ENCODE measurements at places on chromosomes 5 and 9.
A peak's percentile ranks its signal among the peaks of the same experiment; 100 is the strongest.

GRCh38 chr5:138408023-138408422 is 30.8 kb upstream of the REEP2 start:
- peak; percentile 38 for ATAC-seq

DNA sequence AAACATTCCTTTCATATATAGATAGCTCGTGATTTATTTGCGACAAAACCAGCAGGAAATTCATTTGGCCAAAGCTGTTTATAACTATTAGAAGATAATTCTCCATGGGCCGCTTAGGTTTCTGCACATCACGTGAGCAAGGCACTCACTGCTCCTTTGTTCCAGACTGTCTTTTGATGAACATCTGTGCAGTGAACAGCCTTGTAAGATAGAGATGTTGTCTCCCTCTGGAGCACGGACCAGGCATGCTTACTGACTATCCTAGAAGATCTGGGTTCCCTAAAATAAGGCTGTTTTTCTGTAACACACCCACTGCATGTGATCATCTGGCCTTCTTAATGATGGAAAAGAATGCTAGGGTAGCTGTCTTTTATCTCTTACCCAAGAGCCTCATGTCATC is 30.9 kb downstream of the YIPF5 start:
- ATAC-seq, result no peak

GRCh38 chr5:126918615-126918957 is 111.8 kb downstream of the MARCHF3 start:
- ATAC-seq, result no peak

DNA sequence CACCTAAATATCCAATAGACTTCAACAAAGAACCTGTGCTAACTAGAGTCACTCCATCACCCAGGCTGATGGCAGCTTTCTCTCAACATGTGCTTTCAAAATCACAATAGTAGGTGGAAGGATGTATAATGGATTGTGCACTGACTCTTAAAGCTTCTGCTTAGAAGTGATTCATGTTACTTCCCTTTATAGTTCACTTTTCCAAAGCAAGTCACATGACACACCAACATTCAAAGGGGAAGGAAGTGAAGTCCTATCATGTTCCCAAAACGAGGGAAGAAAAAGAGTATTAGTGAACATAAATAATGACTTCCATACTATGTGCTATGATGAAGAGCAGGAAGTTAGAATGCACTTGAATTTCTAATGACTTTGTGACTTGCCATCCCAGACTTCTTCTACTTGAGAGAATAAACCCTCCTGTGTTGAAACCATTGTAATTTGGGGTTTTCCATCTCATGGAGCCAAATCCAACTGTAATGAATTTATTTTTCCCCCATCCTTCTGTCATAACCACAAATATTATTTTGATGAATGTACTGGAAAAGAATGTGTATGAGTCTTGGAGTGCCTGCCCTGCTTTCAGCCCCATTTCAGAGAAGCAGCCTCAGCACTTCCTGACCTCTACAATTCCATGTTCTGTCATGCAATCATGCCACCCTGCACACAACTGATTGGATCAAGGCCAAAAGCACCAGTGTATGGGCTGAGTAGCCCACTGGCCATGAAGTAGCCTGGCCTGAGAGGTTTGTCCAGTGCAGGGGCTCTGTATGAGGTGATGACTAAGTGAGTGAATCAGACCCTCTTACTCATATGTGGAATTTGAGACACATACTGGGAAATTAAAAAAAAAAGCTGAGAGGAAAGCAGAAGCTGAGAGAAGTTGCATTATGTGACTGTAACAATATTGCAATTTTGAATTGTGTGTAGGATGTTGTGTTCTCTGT is 525.9 kb upstream of the CLINT1 start:
- ATAC-seq, result no peak

DNA sequence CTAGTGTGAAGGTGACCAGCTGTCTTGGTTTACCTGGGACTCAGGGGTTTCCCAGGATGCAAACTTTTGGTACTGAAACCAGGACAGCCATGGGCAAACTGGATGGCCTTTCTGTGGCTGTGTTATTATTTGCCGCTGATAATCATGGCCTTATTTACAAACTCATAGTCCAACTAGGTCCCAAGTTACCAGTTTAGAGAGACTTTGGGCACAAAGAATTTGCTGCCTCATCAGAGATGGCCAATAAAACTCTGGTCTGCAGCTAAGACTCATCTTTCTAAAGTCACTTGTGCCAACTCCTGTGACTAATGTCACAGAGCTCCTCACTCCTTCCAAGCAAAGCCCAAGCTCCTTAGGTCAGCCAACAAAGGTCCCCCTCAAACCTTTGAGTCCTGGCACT is 47.5 kb upstream of the PLPP6 start:
- no peak for ATAC-seq

- peak; percentile 9 for ATAC-seq
Observed at GRCh38 chr5:177552839-177553455, 1.4 kb downstream of the FAM193B start.

GRCh38 chr9:107489687-107490605 is at the start of gene KLF4:
KLF4 (minus strand) TSS chr9:107489769; CDS start chr9:107489172, 597 bp downstream.
- ATAC-seq, result peak; percentile 76

DNA sequence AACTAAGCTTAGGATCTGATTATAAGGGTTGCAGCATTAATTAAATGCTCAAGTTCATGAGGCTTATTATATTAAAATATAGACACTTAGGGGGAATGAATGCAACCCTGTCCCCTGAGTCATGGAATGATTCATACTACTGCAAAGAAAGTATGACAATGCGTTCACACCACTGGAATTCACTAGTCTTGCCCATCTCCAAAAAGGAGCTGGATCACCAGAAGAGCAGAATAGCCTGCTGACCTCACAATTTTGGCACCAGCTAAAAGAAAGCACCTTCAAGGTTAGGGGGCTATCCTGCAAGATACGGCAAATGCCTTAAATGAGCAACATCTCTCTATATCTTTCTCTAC is 32.0 kb upstream of the TMED7 start:
- no peak for ATAC-seq

DNA sequence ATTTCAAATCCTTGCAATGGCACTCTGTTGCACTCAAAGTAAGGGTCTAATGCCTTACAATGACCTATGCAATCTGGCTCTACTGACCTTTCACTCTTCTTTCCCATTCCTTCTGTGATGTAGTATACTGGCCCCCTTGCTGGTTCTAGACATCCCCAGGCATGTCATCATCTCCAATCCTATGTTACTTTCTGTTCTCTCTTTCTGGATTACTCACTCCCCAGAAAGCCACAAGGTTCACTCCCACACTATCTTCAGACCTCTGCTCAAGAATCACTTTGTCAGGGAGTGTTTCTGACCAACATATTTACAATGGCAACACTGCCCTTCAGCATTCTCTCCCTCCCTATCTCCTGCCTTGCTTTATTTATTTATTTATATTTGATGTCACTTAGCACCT is 802.2 kb upstream of the WWC1 start:
- ATAC-seq, result no peak

DNA sequence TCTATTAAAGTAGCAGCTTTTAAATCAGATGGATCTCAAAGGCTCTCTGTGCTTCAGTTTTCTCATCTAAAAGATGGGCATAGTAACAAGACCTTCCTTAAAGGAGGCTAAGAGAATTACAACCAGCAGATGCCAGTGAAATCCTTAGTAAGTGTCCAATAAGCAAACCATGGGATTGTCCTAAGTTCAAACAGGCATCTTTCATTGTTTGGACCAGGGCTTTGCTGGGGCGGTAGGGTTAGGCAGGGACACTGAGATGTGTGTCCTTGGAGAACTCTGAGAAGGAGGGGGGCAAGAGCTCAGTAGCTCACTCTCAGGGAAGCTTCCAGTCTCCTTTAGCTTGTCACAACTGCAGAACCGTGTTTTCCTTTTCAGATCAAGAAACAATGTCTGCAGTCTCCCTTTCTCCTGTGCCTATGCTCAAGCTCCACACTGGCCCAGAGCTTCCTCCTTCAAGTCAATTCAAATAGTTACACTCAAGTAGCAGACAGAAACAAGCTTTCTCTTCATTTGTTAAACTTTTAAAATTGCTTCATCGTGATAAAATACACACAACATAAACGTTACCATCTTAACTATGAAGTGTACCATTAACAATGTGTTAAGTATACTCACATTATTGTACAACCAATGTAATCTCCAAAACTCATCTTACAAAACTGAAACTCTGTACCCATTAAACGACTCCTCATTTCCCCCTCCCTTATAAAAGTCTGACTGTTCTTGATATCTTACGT is 216.2 kb downstream of the PIK3R1 start:
- no peak for ATAC-seq

All from esophagus mucosa (tissue), 1 donor.